Cardiac septum (tissue), 1 donor: ENCODE measurements at places on chromosomes 1 and 21. TPM values are rescaled to one million over a fixed set of nuclear protein-coding genes. Genes with fewer than 3 reads are reported as not detected.

DNA sequence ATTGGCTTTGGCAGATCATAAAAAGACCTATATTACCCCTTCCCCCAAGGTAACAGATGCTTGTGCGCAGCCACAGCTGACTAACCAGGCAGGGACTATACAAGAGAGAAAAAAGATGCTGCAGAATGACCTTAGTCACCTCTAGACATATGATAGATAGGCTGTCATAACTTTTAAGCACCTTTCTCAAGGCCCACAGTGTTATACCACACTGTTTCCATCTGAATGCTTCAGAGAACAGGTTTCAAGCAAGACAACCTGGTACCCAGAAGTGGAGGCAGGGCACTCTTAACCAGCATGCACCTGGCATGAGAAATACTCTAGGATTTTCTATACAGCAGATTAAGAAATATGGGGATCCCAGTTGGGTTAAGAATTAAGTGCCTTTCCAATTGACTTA lies 12.8 kb upstream of the OVAAL start:
- no peak for DNase-seq

GBP3 gene
- total RNA-seq = 6.6 TPM

- DNase-seq = no peak
Measured at GRCh38 chr1:158328426-158328825, 2.9 kb downstream of the CD1B start.

BARHL2 gene
- not detected for total RNA-seq
